ENCODE measurements at places on chromosomes 16 and 17. TPM values are rescaled to one million over a fixed set of nuclear protein-coding genes. Genes with fewer than 3 reads are reported as not detected.

GRCh38 chr17:80441598-80442322 lies 26.8 kb downstream of the ENDOV start:
- H3K27ac ChIP-seq, result no peak overlapping the region
- no peaks in the 10 kb centered on the region for H3K36me3 ChIP-seq

GRCh38 chr17:21167303-21167702 lies 40.5 kb downstream of the DHRS7B start:
- H3K36me3 ChIP-seq, result peaks cover 5% of the 10 kb centered on the region
- no peak for DNase-seq
- peak overlapping the region; percentile 35 for H3K4me3 ChIP-seq
- peak overlapping the region; percentile 93 for H3K27ac ChIP-seq
- H3K4me1 ChIP-seq, result peaks cover 24% of the 10 kb centered on the region
- no peaks in the 10 kb centered on the region for H3K27me3 ChIP-seq

DNA sequence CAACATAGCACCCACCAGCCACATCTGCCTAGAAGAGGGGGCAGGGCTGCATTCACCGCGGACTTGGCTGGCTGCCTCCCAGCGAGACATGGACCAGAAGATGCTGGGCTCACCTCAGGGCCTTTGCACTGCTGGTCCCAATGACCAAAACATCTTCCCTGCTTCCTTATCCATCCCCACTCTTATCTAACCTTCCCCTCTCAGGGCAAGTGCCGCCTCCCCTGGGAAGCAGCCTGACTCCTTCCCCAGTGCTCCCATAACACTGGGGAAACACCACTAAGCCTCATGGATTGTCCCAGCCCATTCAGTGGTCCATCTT lies 5.7 kb downstream of the TMC6 start:
- no peak overlapping the region for H3K4me3 ChIP-seq
- peaks cover 31% of the 10 kb centered on the region for H3K4me1 ChIP-seq
- H3K36me3 ChIP-seq, result peaks cover 69% of the 10 kb centered on the region
- no peaks in the 10 kb centered on the region for H3K27me3 ChIP-seq
- no peak for DNase-seq

DNA sequence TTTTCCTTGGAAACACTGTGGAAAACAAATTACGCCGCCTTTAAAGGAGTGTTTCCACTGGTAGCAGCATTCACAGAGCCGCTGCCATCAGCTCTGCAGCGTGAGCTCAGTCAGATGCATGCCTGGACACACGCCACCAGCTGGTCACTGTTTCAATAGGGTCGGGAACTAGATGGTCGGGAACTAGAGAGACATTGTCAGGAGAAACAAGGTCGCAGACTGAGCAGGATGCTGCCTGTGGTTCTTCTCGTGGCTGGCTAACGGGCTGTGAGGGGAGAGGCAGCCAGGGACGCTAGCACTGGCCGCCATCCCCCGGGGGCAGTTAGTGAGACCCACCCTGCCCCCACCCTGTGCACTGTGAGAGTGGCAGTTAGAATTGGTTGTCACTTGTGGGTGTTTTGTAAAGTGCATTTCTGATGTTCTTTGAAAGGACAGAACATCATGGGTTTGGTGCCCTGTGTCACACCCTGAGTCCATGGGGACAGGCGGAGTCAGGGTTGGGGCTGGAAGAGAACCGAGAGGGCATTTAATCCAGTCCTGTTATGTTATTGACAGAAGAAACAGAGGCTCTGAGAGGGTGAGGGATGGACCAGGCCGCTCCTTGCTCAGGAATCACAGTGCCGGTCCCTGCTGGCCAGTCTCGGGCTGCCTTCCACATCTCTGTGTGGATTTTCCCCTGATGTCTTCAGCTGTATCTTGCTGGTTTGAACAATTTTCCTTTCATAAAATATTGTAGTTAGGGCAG lies 86.3 kb downstream of the SPECC1 start:
- H3K27ac ChIP-seq, result peak overlapping the region; percentile 85
- H3K4me3 ChIP-seq, result no peak overlapping the region
- H3K27me3 ChIP-seq, result no peaks in the 10 kb centered on the region
- peaks cover 36% of the 10 kb centered on the region for H3K4me1 ChIP-seq
- peaks cover 12% of the 10 kb centered on the region for H3K36me3 ChIP-seq

DNA sequence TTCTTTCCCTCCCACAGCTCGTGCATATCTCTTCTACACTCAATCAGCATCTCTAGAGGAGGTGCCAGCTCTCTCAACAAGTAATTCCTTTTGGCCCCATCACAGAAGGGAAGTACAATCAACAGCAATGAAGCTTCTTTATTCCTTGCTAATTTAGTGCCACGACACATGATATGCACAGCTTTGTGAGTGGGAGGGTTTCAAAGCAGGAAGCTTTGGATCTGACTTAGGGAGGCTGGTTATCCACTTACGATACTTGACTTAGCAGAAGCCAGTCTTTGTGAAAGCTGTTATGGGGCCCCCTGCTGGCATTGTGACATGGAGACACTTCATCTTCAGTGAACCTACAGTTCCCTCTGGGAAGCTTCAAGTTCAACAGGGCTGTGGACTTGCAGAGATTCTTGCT lies 81.0 kb downstream of the TMEM100 start:
- peak; percentile 75 for DNase-seq
- peaks cover 3% of the 10 kb centered on the region for H3K4me1 ChIP-seq
- H3K27me3 ChIP-seq, result no peaks in the 10 kb centered on the region
- no peak overlapping the region for H3K4me3 ChIP-seq

DNA sequence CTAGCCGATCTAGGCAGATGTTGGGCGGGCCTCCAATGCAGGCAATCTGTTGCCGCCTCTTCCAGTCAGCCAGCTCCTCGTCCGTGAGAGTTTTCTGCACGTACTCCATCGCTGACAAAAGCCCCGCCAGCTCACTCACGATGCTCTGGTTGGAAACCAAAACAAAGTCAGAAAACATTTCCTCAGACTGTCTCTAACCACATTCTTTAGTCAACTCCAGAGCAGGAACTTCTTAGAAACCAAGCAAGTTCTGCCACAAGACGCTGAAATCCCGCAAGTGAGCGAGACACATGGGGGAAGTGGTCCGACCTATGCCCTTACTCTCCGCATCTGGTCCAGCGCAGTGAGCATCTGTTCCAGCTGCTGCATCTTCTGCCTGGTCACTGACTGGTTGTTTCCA lies 49.1 kb downstream of the STAT5A start:
- no peak overlapping the region for H3K27ac ChIP-seq
- H3K36me3 ChIP-seq, result peaks cover 94% of the 10 kb centered on the region
- H3K27me3 ChIP-seq, result no peaks in the 10 kb centered on the region
- no peak for DNase-seq
- H3K4me1 ChIP-seq, result no peaks in the 10 kb centered on the region

DNA sequence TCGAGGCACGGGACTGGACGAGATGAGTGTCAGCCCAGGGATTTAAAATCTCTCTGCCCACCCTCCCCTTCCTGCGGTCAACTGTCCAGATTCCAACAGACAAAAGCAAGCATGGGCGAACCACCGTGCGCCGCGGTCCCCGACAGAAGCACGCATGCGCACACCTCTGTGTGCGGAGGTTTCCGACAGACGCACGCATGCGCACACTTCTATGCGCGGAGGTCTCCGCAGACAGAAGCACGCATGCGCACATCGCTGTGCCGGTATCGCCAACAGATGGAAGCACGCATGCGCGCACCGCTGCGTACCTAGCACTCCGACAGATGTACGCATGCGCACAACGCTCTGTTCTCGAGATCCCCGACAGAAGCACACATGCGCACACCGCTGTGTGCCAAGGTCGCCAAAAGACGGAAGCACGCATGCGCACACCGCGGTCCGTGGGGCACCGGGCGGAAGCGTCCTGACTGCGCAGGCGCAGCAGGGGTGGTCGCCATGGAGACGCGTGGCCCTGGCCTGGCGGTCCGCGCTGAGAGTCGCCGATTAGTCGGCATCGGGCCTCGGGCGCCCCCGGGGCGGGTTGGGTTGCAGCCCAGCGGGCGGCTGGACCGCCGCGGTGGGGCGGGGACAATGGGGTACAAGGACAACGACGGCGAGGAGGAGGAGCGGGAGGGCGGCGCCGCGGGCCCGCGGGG lies 57.4 kb upstream of the RPH3AL start:
- peaks cover 7% of the 10 kb centered on the region for H3K4me1 ChIP-seq
- H3K27me3 ChIP-seq, result no peaks in the 10 kb centered on the region
- peak overlapping the region; percentile 61 for H3K27ac ChIP-seq

GRCh38 chr16:55754056-55754455 lies 78.8 kb downstream of the CES1 start:
- H3K36me3 ChIP-seq, result no peaks in the 10 kb centered on the region
- DNase-seq, result no peak
- no peak overlapping the region for H3K4me3 ChIP-seq
- no peaks in the 10 kb centered on the region for H3K27me3 ChIP-seq
- H3K4me1 ChIP-seq, result no peaks in the 10 kb centered on the region

DNA sequence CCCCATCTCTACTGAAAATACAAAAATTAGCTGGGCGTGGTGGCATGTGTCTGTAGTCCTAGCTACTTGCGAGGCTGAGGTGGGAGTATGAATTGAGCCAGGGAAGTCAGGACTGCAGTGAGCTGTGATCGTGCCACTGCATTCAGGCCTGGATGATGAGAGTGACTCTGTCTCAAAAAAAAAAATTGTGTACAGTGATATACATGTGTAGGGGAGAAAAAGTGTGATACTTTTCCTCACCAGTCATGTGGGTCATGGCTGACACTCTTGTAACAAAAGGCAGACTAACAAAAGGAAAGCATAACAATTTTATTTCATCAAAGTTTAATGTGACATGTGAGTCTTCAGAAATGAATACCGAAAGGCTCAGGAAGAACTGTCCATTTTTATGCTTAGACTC lies 2.0 kb upstream of the ABCC12 start:
- peak overlapping the region; percentile 54 for H3K27ac ChIP-seq
- DNase-seq, result no peak
- no peaks in the 10 kb centered on the region for H3K36me3 ChIP-seq
- H3K4me1 ChIP-seq, result peaks cover 4% of the 10 kb centered on the region
- no peak overlapping the region for H3K4me3 ChIP-seq

ERAL1 gene
- 38.5 TPM for total RNA-seq

GRCh38 chr17:40209404-40210093 lies 9.6 kb upstream of the WIPF2 start:
- no peak overlapping the region for H3K4me3 ChIP-seq

GRCh38 chr16:27778926-27779570 lies 229.1 kb downstream of the KATNIP start:
- peaks cover 35% of the 10 kb centered on the region for H3K36me3 ChIP-seq
- H3K27me3 ChIP-seq, result no peaks in the 10 kb centered on the region
- DNase-seq, result no peak
- H3K4me3 ChIP-seq, result no peak overlapping the region
- H3K4me1 ChIP-seq, result no peaks in the 10 kb centered on the region

DNA sequence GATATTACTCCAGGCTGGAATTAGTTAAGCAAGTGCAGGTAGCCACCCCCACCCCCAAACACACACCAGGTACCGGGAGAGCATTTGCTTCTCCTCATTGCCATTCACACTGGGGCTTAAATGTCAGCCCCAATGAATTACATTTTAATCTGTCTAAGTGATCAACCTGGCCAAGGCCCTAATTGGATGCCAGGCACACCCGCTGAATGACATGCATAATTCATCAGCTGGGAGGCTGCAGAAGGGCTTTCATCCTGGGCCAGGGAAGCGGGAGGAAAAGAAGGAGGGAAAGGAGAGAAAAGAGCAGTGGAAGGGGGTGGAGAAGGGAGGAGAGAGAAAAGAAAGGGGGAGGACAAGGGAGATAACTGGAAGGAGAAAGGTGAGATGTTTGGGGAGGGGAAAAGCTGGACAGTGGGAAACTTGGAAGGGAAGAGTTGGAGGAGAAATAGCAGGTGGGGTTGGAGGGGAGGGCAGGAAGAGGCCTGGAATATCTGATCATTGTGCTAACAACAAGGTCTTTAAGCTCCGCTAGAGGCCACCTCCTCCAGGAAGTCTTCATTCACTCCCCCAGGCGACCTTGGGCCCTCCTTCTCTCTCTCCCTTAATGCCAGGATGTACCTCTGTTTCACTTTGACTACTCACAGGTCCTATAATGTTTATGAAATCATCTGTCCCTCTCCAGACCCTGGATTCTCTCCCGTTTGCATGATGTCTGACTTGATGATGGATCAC lies 40.1 kb upstream of the CES5A start:
- H3K27ac ChIP-seq, result no peak overlapping the region
- H3K4me3 ChIP-seq, result no peak overlapping the region
- no peaks in the 10 kb centered on the region for H3K36me3 ChIP-seq
- DNase-seq, result no peak

DNA sequence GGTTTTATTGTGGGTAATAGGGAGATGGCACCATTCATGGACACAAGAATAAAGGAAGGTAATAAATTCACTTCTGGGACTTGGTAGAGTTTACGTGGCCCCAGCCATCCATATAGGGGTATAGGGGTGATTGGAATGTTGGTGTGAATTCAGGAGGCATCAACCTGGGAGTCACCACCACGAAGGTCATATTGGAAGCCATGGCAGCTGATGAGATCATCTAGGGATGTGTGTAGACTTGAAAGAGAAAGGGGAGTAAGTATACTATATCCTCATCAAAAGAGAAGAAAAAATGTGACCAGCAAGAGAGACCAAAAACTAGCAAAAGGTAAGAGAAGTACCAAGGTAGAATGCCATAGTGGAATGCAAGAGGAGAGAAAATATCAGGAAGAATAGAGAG lies 26.6 kb upstream of the GINS3 start:
- H3K27ac ChIP-seq, result no peak overlapping the region
- no peaks in the 10 kb centered on the region for H3K36me3 ChIP-seq
- no peak for DNase-seq
- H3K4me1 ChIP-seq, result no peaks in the 10 kb centered on the region
- no peaks in the 10 kb centered on the region for H3K27me3 ChIP-seq

GRCh38 chr17:37711113-37711512 lies 33.7 kb downstream of the HNF1B start:
- H3K27ac ChIP-seq, result no peak overlapping the region
- no peaks in the 10 kb centered on the region for H3K36me3 ChIP-seq
- no peak overlapping the region for H3K4me3 ChIP-seq
- peaks cover 34% of the 10 kb centered on the region for H3K27me3 ChIP-seq
- DNase-seq, result no peak

CLUH gene
- total RNA-seq, result 170 TPM

TNRC6C gene
- 31.4 TPM for total RNA-seq

- no peaks in the 10 kb centered on the region for H3K36me3 ChIP-seq
- H3K27me3 ChIP-seq, result no peaks in the 10 kb centered on the region
- no peak for DNase-seq
- H3K4me1 ChIP-seq, result no peaks in the 10 kb centered on the region
These were observed 10.5 kb upstream of the ANKFN1 start for GRCh38 chr17:56142781-56143180.

DNA sequence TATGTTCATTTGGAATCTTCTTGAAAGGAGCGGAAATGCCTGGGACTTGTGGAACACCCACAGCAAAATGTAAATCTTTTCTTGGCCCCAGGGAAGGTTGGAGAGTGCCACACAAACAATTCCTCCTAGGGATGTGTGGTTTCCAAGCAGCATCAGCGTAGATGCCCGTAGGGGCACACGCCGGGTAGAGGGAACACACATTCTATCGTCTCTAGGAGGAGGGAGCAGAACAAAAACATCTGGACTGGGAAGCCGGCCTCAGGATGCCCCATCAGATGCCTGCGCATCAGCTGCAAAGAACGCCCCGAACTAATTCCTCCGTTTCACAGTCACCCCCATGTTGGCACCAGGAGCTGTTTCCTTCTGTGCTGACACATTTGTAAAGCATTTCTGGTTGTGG lies 357.9 kb upstream of the ZFHX3 start:
- no peaks in the 10 kb centered on the region for H3K4me1 ChIP-seq
- H3K27me3 ChIP-seq, result no peaks in the 10 kb centered on the region
- DNase-seq, result no peak

CSH1 gene
- not detected for total RNA-seq

KRTAP1-1 gene
- total RNA-seq, result not detected

GRCh38 chr16:29139261-29139802 lies 154.5 kb downstream of the LAT start:
- H3K27me3 ChIP-seq, result no peaks in the 10 kb centered on the region

Measured in heart right ventricle (tissue), 16 donors.